ENCODE measurements at places on chromosomes 3 and 15.

DNA sequence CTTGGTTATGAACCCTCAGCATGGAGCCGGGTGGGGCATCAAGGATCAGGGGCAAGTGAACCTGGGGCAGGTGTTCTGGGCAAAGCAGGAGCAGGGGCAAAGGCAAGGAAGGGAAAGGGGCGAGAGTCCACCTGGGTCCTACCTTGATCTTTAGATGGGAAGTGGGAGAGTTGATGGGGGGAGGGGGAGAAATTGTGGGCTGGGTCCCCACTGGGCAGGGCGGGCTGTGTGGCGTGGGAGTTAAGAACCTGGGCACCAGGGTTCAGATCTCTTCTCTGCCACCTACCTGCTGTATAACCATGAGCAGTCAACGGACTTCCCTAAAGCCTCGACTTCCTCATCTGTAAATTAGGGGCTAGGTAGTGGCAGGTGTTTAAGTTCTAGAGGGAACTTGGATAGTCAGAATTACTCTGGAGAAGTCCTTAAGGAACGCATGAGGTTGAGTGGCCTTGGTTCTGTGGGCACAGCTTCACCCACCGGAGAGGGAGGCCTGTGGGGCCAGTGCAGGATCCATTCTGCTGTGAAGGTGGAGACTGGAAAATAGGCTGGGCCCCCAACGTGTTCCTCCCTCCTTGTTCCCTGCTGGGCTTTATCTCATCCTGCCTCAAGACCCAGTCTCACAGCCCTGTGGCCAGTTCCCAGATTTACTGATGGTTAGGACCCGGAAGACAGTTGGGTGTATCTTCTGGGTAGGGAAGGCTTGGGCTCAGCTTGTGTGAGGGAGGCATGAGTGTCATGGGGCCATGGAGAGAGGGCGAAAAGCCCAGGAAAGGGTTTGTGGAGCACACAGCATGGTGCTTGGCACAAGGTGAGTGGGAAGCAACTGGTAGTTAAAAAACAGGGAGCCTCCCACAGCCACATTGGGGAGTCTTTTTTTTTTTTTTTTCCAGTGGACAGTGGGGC is 90.6 kb downstream of the EEFSEC start:
- DNase-seq, result no peak
- H3K4me3 ChIP-seq, result no peak overlapping the region
- no peaks in the 10 kb centered on the region for H3K27me3 ChIP-seq
- no peak overlapping the region for H3K27ac ChIP-seq
- H3K4me1 ChIP-seq, result peaks cover 6% of the 10 kb centered on the region
- peaks cover 13% of the 10 kb centered on the region for H3K36me3 ChIP-seq

DNA sequence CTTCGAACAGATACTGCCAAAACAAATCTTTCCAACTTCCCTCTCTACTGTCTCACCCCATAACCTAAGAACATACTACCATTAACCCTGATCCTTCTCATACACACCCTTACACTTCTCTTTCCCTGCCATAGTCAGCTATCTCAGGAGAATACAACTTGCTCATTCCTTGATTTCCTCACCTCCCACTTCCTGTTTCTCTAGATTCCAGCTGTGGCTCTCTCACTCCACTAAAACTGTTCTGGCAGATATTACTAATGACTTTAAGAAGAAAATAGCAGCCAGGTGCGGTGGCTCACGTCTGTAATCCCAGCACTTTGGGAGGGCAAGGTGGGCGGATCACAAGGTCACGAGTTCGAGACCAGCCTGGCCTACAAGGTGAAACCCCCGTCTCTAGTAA is 4.6 kb downstream of the LSG1 start:
- H3K27ac ChIP-seq, result no peak overlapping the region
- peaks cover 29% of the 10 kb centered on the region for H3K36me3 ChIP-seq
- DNase-seq, result no peak
- no peaks in the 10 kb centered on the region for H3K27me3 ChIP-seq
- H3K4me1 ChIP-seq, result peaks cover 11% of the 10 kb centered on the region

DNA sequence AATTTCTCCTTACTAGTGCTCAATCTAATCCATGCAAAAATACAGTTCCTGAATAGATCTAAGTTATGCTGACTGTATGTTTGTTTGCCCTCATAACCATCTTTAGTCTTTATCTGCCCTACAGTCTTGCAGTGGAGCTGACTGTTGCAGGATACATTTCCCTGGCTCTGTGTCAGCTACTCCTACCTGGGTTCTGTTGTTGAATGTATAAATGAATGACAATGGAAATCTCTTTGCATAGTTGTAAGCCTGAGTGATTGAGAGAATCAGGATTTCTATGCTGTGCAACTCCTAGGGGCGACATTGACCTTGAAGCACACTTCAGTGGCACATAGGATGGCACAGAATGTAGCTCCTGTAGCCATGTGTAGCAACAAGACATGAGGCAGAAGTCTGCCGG is 16.0 kb upstream of the ZBBX start:
- peaks cover 28% of the 10 kb centered on the region for H3K27me3 ChIP-seq
- H3K4me3 ChIP-seq, result no peak overlapping the region
- no peaks in the 10 kb centered on the region for H3K4me1 ChIP-seq
- no peaks in the 10 kb centered on the region for H3K36me3 ChIP-seq
- no peak for DNase-seq
- H3K27ac ChIP-seq, result no peak overlapping the region

GRCh38 chr3:160481856-160482255 is 32.3 kb upstream of the TRIM59 start:
- H3K27me3 ChIP-seq, result no peaks in the 10 kb centered on the region
- DNase-seq, result no peak
- H3K4me3 ChIP-seq, result no peak overlapping the region
- peaks cover 9% of the 10 kb centered on the region for H3K4me1 ChIP-seq

GRCh38 chr3:160885791-160886286 is 129.8 kb downstream of the PPM1L start:
- H3K4me1 ChIP-seq, result peaks cover 22% of the 10 kb centered on the region
- H3K27ac ChIP-seq, result no peak overlapping the region
- H3K27me3 ChIP-seq, result no peaks in the 10 kb centered on the region
- H3K4me3 ChIP-seq, result no peak overlapping the region
